Stimulated activated CD8-positive, alpha-beta memory T cell treated with anti-CD3 and anti-CD28 coated beads, Interleukin-7, amount 100 ng/mL, for 1 hour (primary cell): ENCODE measurements at places on chromosomes 3 and 15.

- no peak for DNase-seq
Observed at GRCh38 chr15:25391971-25392721, 46.7 kb downstream of the UBE3A start.

GRCh38 chr3:111517801-111518200, 24.2 kb upstream of the CD96 start:
- no peak for DNase-seq

DNA sequence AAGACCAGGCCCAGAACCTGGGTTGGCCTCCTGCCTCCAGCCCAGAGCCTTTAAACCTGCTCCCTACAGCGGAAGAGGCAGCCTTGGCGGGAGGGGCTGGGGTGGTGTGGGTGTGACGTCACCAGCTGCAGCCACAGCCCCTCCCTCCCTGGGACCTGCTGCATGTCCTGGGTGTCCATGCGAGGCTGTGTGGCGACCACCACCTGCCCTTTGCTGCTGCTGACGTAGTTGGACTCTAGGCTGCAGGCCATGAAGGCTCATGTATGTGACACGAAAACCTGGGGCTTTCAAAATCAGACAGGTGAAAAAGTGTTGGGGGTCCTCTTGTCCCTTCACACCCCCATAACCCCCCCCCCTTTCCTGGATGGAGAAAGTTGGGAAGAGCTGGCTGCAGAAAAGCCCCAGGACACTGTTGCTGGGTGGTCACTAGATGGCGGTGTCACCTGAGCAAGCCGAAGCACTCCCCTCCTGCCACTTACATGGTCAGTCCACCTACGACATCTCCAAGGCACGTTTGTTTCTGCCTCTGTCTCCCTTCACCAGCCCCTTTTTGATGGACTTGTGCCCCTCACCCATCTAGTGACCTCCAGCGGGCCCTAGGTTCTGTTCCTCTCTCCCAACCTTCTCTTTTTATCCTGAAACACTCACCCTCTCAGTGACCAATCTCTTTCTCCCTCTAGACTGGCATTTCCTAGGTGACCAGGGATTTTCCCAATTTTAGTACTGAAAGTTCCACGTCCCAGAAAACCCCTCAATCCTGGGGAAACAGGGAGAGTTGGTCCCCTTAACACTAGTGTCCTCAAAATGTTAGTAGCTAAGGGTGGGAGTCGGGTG, 35.2 kb downstream of the SLC6A20 start:
- DNase-seq, result no peak

DNA sequence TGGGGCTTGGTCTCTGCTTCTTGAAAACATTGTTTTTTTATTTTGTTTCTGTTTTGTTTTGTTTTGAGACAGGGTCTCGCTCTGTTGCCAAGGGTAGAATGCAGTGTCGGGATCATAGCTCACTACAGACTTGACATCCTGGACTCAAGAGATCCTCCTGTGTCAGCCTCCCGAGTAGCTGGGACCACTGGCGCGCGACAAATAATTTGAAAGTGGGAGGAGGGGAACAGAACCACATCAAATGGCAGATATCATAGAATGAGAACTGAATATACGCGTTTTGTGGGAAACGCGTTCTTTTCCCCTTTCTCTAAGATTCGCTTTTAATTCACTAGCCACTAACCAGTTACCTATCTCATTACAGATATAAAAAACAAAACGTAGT, 641 bp upstream of the VPS13C start:
- DNase-seq, result no peak

DNA sequence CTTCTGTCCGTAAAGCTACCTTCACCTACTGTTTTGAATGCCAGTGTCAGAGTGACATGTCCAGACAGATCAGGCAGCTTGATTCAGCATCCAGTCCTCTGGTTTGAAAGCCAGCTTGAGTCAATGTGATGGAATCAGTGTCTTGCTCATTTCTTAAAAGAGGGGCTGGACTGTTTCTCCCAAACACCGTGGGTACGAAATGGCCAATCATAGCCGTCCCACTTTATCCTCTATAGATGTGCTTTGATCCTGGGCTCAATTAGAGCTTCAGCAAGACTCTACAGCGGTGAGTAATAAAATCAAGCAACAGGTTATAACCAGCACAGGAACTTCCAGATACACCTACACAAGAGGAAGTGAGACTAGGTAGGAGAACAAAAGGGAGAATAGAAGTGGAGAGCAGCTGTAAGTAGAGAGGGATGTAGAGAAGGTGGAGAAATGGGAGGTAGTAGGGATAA, 17.0 kb upstream of the OR5K1 start:
- DNase-seq, result no peak

GRCh38 chr3:57001356-57001755, 59.1 kb upstream of the SPATA12 start:
- DNase-seq, result no peak

DNA sequence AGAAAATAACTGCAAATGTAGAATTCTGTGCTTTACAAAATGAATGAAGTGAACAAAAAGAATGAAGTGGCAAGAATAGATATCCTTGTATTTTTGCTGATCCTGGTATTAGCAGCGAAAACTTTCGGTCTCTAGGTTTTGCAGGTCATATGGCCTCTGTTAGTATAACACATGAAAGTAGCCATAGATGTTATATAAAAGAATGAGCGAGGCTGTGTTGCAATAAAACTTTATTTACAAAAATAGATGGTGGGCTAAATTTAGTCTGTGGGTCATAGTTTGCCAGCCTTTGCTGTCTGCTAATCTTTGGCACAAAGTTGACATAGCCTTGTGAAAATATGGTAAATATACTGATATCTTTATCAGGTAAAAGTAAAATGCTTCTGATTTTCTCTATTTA, 35.2 kb downstream of the SEC22A start:
- no peak for DNase-seq

DNA sequence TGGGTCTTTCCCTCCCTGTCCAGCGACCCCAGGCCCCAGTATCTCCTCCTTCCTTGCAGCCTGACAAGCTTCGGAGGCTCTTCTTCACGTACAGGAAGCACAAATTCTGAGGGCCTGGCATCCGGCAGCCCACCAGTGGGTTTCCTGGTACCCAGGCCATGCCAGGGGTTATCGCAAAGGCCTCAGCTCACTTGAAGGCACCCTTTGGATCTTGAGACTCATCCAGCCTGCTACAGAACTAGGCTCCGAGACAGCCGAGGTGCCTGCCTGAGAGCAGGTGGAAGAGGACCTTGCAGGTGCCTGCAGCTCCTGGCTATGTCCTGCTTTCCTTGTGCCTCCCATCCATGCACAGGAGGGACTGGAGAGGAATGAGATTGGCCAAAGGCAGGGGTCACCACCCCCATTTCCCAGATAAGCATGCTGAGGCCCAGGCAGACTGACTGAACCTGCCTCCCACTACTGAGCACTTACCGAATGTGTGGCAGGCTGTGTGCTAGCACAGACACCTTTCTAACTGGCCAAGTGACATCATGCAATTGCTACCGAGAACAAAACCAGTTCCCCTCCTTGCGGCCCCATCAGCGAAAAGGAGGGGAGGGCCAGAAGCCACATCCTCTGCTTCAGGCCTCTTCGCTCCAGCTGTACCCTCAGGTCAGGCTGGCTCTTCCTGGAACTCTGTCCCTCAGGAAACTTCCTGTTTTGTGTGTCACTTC, 11.2 kb downstream of the SH2D7 start:
- DNase-seq, result peak; percentile 34

GRCh38 chr3:117928836-117929235, 1105.8 kb downstream of the IGSF11 start:
- no peak for DNase-seq

GRCh38 chr15:40336744-40337122, 4.0 kb downstream of the CCDC9B start:
- DNase-seq, result no peak

- no peak for DNase-seq
Observed at GRCh38 chr15:57470543-57470942, 94.2 kb downstream of the CGNL1 start.

- no peak for DNase-seq
Observed at GRCh38 chr15:77646104-77646694, 13.5 kb upstream of the LINGO1 start.

- DNase-seq, result no peak
Observed at GRCh38 chr3:194496217-194496919, 9.6 kb upstream of the ATP13A3 start.

GRCh38 chr15:88841236-88841635, 38.0 kb downstream of the ACAN start:
- DNase-seq, result no peak

DNA sequence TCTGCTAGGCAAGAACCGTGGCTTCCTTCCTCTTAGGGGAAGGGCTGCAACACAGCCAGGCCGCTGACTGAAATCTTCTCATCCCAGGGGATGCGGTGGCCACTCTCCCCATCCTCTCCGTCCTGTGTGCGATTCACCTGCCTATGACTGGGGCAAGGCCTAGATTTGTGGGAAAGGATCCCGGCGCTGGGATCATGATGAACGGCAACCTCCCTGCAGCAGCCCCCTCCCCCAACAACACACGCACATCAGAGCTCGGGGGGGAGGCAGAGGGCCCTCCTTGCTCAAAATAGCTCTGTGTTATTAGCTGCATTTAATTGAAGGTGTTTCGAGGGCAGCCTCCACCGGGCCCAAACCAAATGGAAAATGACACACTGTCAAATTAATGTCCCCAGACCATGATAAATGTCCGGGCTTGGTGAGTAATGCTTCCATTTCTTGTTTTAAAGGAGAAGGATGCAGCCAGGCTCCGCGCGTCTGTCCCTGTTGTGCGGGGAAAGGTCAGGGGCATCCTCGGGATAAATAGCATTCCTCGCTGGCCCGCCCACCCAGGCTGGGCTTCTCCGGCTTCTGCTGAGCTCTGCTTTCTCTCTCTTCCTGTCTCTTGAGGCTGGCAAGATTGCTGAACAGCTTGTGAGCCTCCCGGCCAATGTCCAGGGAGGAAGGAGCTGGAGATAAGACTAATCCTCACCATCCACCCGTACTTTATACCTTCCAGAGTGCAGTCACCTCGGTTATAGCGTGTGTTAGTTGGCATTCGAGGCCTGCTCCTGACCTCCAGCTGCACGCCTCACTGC, 56.4 kb upstream of the TLE3 start:
- DNase-seq, result no peak

DNA sequence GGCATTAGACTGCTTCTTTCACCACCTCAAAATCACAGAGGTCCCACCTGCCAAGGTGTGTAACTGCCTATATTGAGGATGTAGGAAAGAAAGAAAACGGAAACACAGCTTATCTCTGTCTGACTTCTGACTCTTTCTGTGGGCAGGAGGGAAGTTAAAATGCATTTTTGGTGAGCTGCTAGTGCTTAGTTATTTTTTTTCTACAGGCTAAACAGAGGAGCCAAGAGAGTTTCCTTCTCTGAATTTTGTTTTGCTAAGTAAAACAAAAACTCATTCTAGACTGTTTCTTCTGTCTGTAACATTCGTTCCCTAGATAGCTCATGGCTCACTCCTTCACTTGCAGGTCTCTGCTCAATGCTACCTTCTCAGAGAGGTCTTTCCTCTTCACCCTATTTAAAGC, 18.8 kb upstream of the AMOTL2 start:
- DNase-seq, result no peak

DNA sequence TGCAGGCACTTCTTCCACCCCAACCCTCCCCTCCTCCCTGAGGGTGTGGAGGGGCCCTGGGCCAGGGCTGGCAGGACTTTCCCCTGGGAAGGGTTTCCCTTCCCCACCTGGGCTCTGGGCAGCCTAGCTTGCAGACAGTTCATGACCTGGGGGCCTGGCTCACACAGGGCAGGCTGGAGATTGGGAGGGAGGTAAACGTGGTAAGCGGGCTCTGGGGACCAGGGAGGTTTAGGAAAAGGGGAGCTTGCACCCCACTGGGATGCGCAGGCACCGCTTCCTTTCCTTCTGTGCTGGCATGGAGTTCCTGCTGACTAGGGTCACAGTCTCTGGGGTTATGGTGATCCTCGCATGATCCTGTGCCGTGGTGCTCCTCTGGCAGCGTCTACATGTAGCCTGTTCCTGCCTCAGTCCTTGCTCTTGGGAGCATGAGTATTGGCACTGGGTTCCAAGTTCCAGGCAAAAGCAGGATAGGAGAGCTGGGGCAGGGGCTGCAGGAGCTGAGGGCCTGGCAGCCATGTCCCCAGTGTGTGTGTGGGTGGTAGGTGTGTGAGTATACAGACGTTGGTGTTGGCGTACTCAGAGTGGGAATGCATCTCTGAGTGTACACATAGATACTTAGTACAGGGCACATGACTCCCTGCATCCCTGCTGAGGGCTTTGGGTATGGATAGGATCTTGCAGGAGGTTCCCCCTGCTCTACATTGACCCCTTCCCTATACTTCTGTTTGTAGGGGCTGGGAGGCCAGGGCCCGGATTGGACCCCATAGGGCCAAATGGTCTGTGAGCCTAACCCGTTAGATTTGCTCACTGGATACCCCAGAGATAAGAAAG, 6.9 kb downstream of the GLYCTK start:
- no peak for DNase-seq

GRCh38 chr3:57078635-57079473, 18.4 kb downstream of the SPATA12 start:
- DNase-seq, result no peak

GRCh38 chr15:74725225-74725774, at the start of gene CYP1A1:
TSS of gene CYP1A1 (minus strand) at chr15:74725528. CDS start at chr15:74723097, 2,431 bp downstream.
- no peak for DNase-seq

DNA sequence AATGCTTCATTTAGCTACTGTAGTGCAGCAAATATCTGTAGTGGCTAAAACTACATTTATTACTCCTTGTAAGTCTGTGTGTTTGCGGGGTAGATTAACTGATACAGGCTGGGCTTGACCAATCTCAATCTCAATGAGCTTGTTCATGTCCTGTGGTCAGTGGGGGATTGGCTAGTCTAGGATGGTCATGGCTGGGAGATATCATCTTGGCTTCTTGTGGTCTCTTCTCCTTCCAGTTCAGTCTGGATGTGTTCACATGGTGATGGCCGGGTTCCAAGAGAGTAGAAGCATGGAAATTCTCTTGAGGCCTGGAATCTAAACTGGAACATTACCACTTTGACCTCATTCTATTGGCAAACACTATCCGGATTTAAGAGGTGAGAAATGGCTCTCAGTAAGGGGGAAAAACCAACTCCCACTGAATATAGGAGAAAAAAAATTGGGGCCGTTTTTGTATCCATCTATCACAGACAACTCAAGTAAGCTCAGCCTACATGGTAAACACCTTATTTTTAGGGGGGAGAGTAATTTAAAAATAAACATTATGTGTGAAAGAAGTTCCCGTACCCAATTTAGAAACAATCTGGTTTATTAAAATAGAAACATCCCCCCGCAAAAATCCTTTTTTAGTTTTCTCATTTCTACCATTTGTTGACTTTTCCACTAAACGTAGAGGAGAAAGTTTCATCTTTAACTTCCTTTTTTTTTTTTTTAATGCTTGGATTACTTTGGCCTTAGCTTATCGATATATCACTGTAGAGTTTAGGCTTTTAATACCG, 284.9 kb upstream of the TBC1D5 start:
- no peak for DNase-seq

- DNase-seq, result no peak
Observed at GRCh38 chr3:196789885-196790359, 50.3 kb downstream of the PAK2 start.

- DNase-seq, result no peak
Observed at GRCh38 chr3:50617911-50618481, 1.0 kb downstream of the MAPKAPK3 start.

GRCh38 chr3:14434126-14434497, 31.7 kb downstream of the SLC6A6 start:
- DNase-seq, result no peak

GRCh38 chr3:71421820-71422566, 161.5 kb downstream of the FOXP1 start:
- DNase-seq, result no peak

- DNase-seq, result no peak
Observed at GRCh38 chr3:54120657-54121413, 1.5 kb upstream of the CACNA2D3 start.
